ENCODE measurements at places on chromosomes 11 and 22.

DNA sequence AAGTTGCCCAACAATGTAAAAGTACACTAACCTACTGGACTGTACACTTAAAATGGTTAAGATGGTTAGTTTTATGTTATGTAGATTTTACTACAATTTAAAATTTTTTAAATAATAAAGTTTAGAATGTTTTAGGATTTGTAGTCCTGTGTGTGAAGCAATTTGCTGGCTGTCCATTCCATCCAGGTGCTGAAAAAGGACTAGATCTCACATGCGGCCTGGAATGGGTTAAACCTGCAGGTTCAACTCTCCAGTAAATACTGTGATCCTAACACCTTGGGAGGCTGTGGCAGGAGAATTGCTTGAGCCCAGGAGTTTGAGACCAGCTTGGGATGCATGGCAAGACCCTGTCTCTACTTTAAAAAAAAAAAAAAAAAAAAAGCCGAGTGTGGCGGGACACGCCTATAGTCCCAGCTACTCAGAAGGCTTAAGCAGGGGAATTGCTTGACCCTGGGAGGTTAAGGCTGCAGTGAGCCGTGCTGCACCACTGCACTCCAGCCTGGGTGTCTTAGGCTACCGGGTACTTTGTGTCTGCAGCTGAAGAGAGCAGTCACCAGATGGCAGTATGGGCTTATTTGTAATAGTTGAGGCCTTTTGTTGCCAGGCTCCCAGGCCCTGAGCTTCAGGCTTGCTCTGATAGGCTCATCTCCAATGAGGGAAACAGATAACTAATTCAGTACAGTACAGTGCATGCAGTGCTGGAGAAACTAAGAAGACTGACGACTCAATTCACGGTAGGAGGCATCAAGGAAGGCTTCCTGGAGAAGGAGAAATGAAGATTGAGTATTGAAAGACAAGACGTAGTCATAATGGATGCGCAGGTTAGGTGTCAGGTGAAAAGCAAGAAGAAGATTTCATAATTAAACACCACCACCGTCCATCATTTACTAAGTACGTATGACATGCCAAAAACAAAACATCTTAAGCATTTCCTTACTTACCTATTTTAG, 64.7 kb upstream of the ASPHD2 start:
- peak; percentile 79 for DNase-seq

GRCh38 chr11:30478923-30479322, 107.2 kb downstream of the MPPED2 start:
- no peak for DNase-seq

- DNase-seq, result no peak
Measured at GRCh38 chr11:83139310-83139709, 17.6 kb upstream of the PCF11 start.

DNA sequence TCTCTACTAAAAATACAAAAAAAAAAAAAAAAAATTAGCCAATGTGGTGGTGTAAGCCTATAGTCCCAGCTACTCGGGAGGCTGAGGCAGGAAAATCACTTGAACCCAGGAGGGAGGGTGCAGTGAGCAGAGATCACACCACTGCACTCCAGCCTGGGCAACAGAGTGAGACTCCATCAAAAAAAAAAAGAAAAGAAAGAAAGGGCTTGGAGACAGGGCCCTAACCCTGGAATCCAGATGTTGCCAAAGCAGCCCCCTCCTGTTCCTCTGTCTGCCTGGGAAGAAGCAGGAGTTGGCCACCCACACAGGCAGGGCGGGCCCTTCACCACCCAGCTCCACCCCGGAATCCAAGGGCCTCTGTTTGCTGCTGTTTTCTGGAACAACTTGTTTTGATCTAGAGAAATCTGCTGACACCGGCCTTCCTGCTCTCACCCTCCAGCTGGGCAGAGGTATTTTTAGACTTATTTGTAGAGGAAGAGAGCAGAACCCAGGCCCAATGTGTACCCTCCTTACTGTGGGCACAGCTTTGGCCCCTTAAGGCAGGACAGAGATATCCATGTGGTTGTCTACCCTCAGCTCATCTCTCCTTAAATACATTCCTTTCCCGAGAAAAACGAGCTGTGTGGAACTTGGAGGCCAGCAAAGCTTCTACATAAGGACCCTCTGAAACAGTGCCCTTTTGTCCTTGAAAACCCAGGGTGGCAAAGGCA, 2.7 kb upstream of the NEAT1 start:
- peak; percentile 97 for DNase-seq

- DNase-seq, result peak; percentile 19
Measured at GRCh38 chr22:22773979-22774604, 113.5 kb upstream of the IGLL5 start.

DNA sequence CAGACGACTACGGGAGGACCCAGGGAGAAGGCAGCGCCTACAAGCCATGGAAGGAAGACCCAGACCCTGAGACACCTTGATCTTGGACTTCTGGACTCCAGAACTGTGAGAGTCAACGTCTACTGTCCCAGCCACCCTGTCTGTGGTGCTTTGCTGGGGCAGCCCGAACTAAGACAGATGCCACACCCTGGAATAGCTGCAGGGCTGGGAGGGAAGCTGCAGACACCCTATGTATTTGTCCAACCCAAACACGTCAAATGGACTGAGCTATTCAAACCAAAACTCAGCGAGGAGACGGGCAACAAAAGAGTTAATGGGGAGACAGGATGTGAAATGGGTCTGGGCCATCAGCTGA, 169.3 kb downstream of the CTTN start:
- no peak for DNase-seq

DNA sequence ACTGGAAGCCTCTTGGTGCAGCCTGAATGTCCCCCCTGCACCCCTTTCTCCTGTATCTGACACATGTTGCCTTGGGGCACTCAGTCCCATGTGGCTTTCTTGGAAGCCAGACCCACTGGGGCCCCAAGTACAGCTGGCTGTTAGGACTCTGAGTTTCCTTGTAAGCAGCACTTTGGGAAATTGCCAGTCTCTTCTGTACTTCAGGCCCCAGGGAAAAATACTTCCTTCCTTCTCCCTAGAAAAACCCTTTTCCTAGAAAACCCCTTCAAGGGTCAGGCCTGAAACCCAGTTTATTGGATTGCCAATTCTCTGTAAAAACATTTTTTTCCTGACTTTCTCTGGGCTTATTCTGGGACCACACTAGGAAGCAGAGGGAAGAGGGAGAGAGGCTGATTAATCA, 360.3 kb downstream of the TENM4 start:
- no peak for DNase-seq

GRCh38 chr11:62832336-62833234, at the start of gene TEX54:
TSS of gene TEX54 (minus strand) at chr11:62832841.
- DNase-seq, result peak; percentile 91

- DNase-seq, result no peak
Measured at GRCh38 chr11:125976156-125976555, 30.3 kb downstream of the VSIG10L2 start.

DNA sequence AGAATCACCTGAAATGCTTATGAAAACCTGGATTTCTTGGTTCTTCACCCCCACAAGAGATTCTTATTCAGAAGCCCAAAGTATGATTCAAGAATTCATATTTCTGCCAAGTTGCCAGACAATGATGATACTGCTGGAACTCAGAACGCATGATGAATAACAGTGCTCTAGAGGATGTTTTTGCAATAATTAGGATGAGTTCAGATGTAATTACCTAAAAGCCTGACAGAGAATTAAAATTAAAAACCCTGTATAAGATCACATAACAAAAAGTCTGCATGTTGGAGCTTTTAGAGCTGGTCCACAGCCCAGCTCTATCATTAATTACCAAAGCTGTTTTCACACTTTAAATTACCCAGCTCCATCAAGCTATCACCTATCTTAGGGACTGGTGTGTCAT, 211.8 kb downstream of the LUZP2 start:
- DNase-seq, result no peak

GRCh38 chr22:46829117-46829891, 66.9 kb downstream of the TBC1D22A start:
- DNase-seq, result no peak

DNA sequence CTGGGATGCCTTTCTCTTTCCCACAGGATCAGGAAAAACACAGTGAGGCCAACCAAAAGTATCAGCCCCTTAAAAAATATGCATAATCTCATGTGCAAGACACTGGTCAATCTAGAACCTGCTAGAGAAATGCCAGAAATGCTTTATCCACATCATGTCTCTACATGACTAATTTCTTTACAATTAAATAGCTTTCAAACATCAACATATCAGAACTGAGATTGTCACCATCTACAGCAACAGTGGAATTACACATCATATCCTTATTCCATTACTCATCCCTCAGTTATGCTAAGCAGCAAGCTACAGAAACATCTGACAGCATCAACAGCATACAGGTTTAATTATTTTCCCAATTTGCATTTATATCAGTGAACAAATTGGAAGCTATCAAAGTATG, 78.8 kb downstream of the DDIAS start:
- no peak for DNase-seq

GRCh38 chr22:19063581-19064353, 58.4 kb downstream of the DGCR2 start:
- no peak for DNase-seq

GRCh38 chr11:22828373-22828772, 1.2 kb downstream of the SVIP start:
- DNase-seq, result peak; percentile 21

GRCh38 chr11:111376181-111376871, 2.7 kb downstream of the POU2AF1 start:
- no peak for DNase-seq

GRCh38 chr11:119108146-119108856, 1.2 kb downstream of the C2CD2L start:
- DNase-seq, result peak; percentile 92

DNA sequence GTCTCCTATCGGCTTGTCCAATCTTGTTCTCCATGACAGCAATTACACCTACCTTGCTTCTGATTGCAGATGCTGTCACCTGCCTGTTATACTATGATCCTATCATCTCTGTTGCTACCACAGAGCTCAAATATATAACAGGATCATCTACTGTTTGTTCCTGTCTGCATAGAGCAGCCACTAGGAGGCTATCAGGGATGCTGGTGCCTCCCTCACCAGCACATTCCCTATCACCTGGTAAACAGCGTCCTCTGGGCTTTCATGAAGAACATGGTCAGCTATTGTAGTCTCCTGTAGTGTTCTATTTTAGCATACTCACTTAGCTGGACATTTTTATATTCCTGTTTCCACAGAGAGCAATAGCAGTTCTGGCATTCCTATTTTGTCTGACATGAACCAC, 87.8 kb upstream of the FAT3 start:
- DNase-seq, result peak; percentile 97

GRCh38 chr22:41915035-41915785, at the start of gene SHISA8:
TSS of gene SHISA8 (minus strand) at chr22:41915074. CDS start at chr22:41914667, 407 bp downstream.
- DNase-seq, result peak; percentile 71

All from DMS53 (cell line).